ENCODE measurements at places on chromosomes 5 and 9. TPM values are rescaled to one million over a fixed set of nuclear protein-coding genes. Genes with fewer than 3 reads are reported as not detected.

GRCh38 chr5:56647099-56647850, 168.1 kb upstream of the MAP3K1 start:
- no peaks in the 10 kb centered on the region for H3K27me3 ChIP-seq
- H3K27ac ChIP-seq: no peak overlapping the region
- DNase-seq: no peak
- no peaks in the 10 kb centered on the region for H3K36me3 ChIP-seq
- no peak overlapping the region for H3K4me3 ChIP-seq
- peaks cover 20% of the 10 kb centered on the region for H3K4me1 ChIP-seq

- H3K27ac ChIP-seq: no peak overlapping the region
- peaks cover 9% of the 10 kb centered on the region for H3K27me3 ChIP-seq
- H3K4me1 ChIP-seq: peaks cover 43% of the 10 kb centered on the region
- no peaks in the 10 kb centered on the region for H3K36me3 ChIP-seq
- H3K4me3 ChIP-seq: no peak overlapping the region
- DNase-seq: no peak
Measured at GRCh38 chr5:132666310-132667123, 7.3 kb upstream of the IL4 start.

- H3K4me1 ChIP-seq: no peaks in the 10 kb centered on the region
- no peaks in the 10 kb centered on the region for H3K36me3 ChIP-seq
- H3K4me3 ChIP-seq: no peak overlapping the region
- DNase-seq: no peak
Measured at GRCh38 chr9:134557331-134557730, 84.3 kb upstream of the COL5A1 start.

DNA sequence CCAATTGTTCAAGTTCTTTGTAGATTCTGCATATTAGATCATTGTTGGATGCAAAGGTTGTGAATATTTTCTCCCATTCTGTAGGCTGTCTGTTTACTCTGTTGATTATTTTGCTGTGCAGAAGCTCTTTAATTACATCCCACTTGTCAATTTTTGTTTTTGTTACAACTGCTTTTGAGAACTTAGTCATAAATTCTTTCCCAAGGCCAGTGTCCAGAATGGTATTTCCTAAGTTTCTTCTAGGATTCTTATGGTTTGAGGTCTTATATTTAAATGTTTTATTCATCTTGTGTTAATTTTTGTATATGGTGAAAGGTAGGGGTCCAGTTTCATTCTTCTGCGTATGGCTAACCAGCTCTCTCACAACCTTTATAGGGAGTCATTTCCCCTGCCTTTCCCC, 116.5 kb downstream of the CPLANE1 start:
- H3K27me3 ChIP-seq: no peaks in the 10 kb centered on the region
- H3K4me1 ChIP-seq: no peaks in the 10 kb centered on the region
- H3K4me3 ChIP-seq: no peak overlapping the region
- H3K36me3 ChIP-seq: peaks cover 22% of the 10 kb centered on the region
- no peak for DNase-seq

The C1QTNF3 gene
- total RNA-seq: 5.1 TPM

GRCh38 chr9:120891245-120891883, 14.4 kb upstream of the PHF19 start:
- H3K27ac ChIP-seq: peak overlapping the region; percentile 100
- peak; percentile 76 for DNase-seq
- peaks cover 90% of the 10 kb centered on the region for H3K4me1 ChIP-seq
- no peaks in the 10 kb centered on the region for H3K36me3 ChIP-seq
- H3K4me3 ChIP-seq: peak overlapping the region; percentile 75

GRCh38 chr5:95163079-95163478, 121.8 kb downstream of the MCTP1 start:
- H3K36me3 ChIP-seq: no peaks in the 10 kb centered on the region
- H3K4me3 ChIP-seq: no peak overlapping the region
- H3K4me1 ChIP-seq: no peaks in the 10 kb centered on the region
- DNase-seq: no peak

DNA sequence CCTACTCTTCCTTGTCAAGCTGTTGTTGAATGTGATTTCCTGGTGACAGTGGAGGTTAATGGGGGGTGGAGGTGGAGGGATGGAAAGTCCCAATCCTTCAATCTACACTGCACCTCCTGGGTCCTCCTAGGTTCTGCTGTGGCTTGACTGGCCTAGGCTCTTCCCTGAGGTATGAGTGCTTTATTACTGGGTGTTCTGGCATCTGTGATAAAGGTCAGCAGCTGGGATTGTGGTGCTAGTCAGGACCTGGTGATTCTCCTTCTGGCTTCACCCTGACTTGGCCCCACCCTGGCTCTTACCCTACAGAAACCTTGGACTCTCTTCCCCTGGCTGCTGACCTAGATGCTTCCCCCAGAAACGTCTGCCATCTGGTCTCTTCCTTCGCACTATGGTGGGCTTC, 194.3 kb downstream of the ARHGEF28 start:
- H3K4me3 ChIP-seq: no peak overlapping the region
- no peaks in the 10 kb centered on the region for H3K4me1 ChIP-seq
- H3K27ac ChIP-seq: no peak overlapping the region
- no peaks in the 10 kb centered on the region for H3K36me3 ChIP-seq

The LECT2 gene
- total RNA-seq: not detected

GRCh38 chr5:122237906-122238305, 74.1 kb upstream of the SNCAIP start:
- H3K36me3 ChIP-seq: no peaks in the 10 kb centered on the region
- no peaks in the 10 kb centered on the region for H3K27me3 ChIP-seq
- H3K4me3 ChIP-seq: no peak overlapping the region
- DNase-seq: no peak
- H3K27ac ChIP-seq: no peak overlapping the region

- H3K4me3 ChIP-seq: no peak overlapping the region
- DNase-seq: no peak
- H3K27ac ChIP-seq: no peak overlapping the region
- H3K4me1 ChIP-seq: no peaks in the 10 kb centered on the region
- H3K27me3 ChIP-seq: no peaks in the 10 kb centered on the region
Measured at GRCh38 chr9:135229701-135230385, 142.4 kb downstream of the OLFM1 start.

DNA sequence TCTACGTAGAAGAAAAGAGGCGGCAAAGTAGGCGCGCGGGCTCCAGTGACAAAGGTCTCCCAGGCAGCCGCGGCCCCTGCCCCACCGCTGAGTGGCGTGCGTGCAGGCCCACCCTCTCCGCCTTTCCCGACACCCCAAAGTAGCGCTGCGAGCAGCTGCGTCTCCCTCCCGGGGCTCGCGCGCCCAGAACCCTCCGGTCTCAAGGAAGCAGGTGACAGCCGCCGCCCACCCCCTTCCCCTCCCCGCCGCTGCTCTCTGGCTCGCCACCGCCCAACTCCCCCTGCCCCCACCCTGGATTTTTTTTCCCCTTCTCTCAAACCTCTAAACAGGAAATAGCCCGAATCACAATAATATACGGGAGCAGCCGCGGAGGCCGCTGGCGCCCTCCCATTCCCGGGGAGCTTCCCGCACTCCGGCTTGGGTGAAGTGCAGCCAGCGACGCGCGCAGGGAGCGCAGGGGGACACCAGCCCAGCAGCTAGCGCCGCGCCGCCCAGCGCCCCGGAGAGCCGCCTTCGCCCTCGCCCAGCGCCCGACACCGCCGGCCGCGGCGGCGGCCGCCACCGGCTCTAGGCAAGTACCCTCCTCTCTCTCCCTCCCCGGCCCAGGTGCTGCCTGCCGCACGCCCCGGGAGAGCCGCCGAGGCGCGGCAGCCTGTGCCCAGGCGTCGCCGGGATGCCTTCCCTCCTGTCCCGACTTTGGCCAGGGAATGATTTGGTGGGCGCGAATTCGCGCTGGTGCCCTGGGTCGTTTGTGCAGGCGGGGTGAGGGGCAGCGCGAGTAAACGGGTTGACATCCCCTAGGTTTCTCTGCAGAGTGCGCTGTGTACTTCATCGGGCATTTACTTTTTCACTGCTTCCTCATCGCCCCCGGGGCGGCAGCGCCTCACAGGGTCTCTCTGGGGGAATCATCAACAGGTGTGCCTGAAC, 52.7 kb upstream of the TJP2 start:
- DNase-seq: peak; percentile 48
- H3K36me3 ChIP-seq: no peaks in the 10 kb centered on the region
- H3K27me3 ChIP-seq: no peaks in the 10 kb centered on the region

The CCDC152 gene
- 10.5 TPM for total RNA-seq

- H3K4me1 ChIP-seq: peaks cover 5% of the 10 kb centered on the region
- no peak overlapping the region for H3K27ac ChIP-seq
- no peaks in the 10 kb centered on the region for H3K36me3 ChIP-seq
- peaks cover 49% of the 10 kb centered on the region for H3K27me3 ChIP-seq
Measured at GRCh38 chr5:114358329-114358728, 3.5 kb upstream of the KCNN2 start.

The SH2D3C gene
- total RNA-seq: 59.5 TPM

GRCh38 chr5:142304013-142304701, 20.7 kb downstream of the SPRY4 start:
- H3K36me3 ChIP-seq: no peaks in the 10 kb centered on the region
- DNase-seq: no peak
- no peaks in the 10 kb centered on the region for H3K27me3 ChIP-seq
- no peak overlapping the region for H3K4me3 ChIP-seq

GRCh38 chr5:171336521-171337209, 27.6 kb downstream of the TLX3 start:
- peaks cover 10% of the 10 kb centered on the region for H3K4me1 ChIP-seq
- peak overlapping the region; percentile 77 for H3K4me3 ChIP-seq
- peaks cover 53% of the 10 kb centered on the region for H3K27me3 ChIP-seq
- no peak overlapping the region for H3K27ac ChIP-seq

The IL9 gene
- 2.6 TPM for total RNA-seq

GRCh38 chr9:112032009-112032408, 135.4 kb downstream of the UGCG start:
- DNase-seq: peak; percentile 38
- no peak overlapping the region for H3K27ac ChIP-seq
- H3K4me3 ChIP-seq: peak overlapping the region; percentile 5
- H3K36me3 ChIP-seq: peaks cover 3% of the 10 kb centered on the region
- H3K4me1 ChIP-seq: peaks cover 82% of the 10 kb centered on the region

The IFNA21 gene
- not detected for total RNA-seq

The SLC22A4 gene
- total RNA-seq: 1.8 TPM

The NPDC1 gene
- total RNA-seq: 27.2 TPM

GRCh38 chr5:92775711-92776615, 805.1 kb downstream of the NR2F1-AS1 start:
- no peak overlapping the region for H3K4me3 ChIP-seq
- DNase-seq: no peak
- H3K27me3 ChIP-seq: no peaks in the 10 kb centered on the region
- no peak overlapping the region for H3K27ac ChIP-seq
- H3K36me3 ChIP-seq: no peaks in the 10 kb centered on the region

- H3K4me1 ChIP-seq: no peaks in the 10 kb centered on the region
- no peak for DNase-seq
- H3K36me3 ChIP-seq: peaks cover 2% of the 10 kb centered on the region
- no peaks in the 10 kb centered on the region for H3K27me3 ChIP-seq
- no peak overlapping the region for H3K27ac ChIP-seq
Measured at GRCh38 chr5:180400416-180400815, 47.3 kb upstream of the GFPT2 start.

The FANCC gene
- 15.6 TPM for total RNA-seq

GRCh38 chr5:121693864-121694263, 157.8 kb upstream of the FTMT start:
- no peaks in the 10 kb centered on the region for H3K36me3 ChIP-seq
- no peak for DNase-seq
- no peak overlapping the region for H3K4me3 ChIP-seq
- H3K27ac ChIP-seq: no peak overlapping the region

DNA sequence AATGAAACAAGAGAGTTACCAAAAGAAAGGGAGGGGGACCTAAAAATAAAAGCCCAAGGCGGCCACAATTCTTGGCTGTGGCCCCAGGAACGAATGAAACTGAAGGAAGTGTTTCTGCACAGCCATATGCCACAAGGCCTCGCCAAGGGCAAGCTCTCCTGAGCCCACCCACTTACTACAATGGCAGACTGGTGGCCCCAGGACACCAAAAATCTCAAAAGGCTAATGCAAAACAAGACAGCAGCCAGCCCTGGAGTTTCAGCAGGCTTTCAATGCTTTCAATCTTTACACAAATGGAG, 4.0 kb downstream of the CAMSAP1 start:
- no peaks in the 10 kb centered on the region for H3K27me3 ChIP-seq
- peaks cover 12% of the 10 kb centered on the region for H3K36me3 ChIP-seq
- no peak overlapping the region for H3K4me3 ChIP-seq

The PCBD2 gene
- 22.1 TPM for total RNA-seq

GRCh38 chr9:120032639-120033038, 547.3 kb downstream of the CDK5RAP2 start:
- no peaks in the 10 kb centered on the region for H3K4me1 ChIP-seq
- H3K27ac ChIP-seq: no peak overlapping the region
- no peak for DNase-seq
- H3K27me3 ChIP-seq: no peaks in the 10 kb centered on the region
- no peak overlapping the region for H3K4me3 ChIP-seq

DNA sequence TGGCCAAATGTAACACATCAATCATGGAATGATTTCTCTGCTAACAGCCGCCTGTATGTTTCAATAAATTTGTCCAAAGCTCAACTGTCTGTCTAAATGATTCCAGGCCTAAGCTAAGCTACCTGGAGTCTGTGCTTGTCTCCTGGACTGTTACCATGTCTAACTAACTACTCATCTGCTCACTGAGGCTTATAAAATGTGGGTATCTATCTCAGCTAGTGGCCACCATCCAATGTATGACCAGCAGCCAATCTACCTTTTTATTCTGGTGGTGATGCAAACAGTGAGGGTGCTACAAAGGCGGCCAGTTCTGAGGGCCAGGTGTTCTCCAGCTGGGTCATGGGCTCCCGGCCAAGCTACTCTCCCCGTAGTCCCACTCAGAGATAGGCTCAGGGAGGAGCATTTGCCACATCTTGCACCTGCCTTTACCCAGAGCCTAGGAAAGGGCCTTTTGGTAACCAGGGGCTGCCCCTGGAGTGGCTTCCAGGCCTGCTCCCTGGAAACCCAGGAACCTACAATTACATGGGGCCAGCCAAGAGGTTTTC, 59.1 kb downstream of the PFDN1 start:
- no peaks in the 10 kb centered on the region for H3K27me3 ChIP-seq
- no peak overlapping the region for H3K27ac ChIP-seq
- no peak for DNase-seq
- peaks cover 26% of the 10 kb centered on the region for H3K4me1 ChIP-seq
- peaks cover 1% of the 10 kb centered on the region for H3K36me3 ChIP-seq

GRCh38 chr9:76676857-76677256, 87.4 kb upstream of the PCA3 start:
- no peak for DNase-seq
- H3K27me3 ChIP-seq: no peaks in the 10 kb centered on the region
- H3K4me1 ChIP-seq: peaks cover 15% of the 10 kb centered on the region
- no peak overlapping the region for H3K4me3 ChIP-seq

DNA sequence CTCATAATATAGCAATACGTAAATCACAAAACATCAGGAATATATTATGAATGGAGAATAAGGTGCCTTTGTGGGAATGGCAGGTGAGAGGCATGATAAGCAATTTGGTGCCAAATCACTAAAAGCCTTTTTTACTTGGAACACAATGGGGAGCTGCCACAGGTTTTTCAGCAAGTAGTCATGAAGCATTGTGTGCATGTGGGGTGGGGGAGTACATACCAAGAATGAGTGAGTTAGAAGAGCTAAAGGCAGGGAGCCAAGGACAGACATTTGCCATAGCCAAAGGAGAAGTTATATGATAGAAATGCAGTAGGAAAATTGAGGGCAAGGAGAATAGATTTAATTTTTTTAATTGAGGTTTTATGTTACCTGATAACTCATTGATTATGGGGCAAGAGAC, 445.0 kb upstream of the SMC2 start:
- no peaks in the 10 kb centered on the region for H3K36me3 ChIP-seq
- H3K4me3 ChIP-seq: no peak overlapping the region
- no peak overlapping the region for H3K27ac ChIP-seq

The ITK gene
- 289 TPM for total RNA-seq

GRCh38 chr5:96431376-96432187, 1.5 kb downstream of the PCSK1 start:
- H3K4me3 ChIP-seq: peak overlapping the region; percentile 41
- peaks cover 1% of the 10 kb centered on the region for H3K36me3 ChIP-seq
- peak; percentile 7 for DNase-seq

The AQP3 gene
- total RNA-seq: 12.0 TPM
